Esophagus squamous epithelium (tissue), 5 donors: ENCODE measurements at places on chromosomes 12 and 14.

GRCh38 chr14:80117876-80118275 is 93.4 kb downstream of the DIO2 start:
- DNase-seq: no peak

DNA sequence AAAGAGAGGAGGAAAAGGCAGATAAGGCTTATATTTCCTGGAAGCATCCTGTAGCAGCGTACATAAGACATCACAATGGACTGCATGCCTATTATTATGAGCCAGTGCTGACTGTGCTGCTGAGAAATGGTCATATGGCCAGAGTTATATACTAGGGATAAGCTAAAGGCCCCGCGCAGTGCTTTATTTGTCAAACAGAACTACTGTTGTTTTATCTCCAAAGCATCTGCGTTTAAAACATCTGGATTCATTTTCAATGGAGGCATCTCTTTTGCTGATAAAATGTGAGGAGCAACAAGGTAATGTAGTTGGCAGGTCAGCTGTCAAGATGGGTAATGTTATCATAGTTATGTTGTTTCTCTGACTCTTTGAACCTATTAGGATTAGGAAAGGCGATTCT is 28.0 kb upstream of the LMNTD1 start:
- no peak for DNase-seq

DNA sequence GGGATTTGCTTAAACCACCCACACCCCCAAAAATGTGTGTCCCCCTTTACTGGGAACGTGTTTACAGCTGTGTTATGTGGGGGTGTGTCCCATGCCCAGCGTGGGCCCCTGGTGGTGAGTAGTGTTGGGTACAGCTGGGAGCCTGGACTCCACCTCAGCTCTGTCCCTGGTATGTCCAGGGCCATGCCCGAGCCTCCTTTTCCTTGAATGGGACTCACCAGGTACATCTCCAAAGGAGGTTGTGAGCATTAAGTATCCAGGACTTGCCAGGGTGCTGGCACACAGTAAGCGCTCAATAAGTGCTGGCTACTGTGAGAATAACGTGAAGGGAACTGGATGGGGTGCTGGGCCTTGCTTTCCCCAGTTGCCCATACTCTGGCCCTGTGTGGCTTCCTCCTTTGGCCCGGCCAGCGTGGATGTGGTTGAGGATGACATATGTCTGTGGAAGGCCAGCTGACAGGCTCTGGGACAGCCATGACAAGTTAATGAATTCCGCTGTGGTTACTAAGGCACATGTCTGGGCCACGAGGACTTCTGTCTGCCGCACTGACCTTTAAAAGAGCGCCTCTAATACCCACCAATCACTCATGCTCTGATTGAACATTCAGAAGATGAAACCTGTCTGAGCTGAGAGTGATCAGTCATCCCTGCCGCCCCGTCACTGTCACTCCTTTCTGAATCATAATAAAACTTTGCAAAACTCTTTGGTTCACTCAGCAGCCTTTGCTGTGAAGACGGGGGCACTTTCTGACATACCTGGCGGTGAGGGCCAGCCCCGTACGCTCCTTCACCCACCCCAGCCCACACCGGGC is 74.7 kb downstream of the DIO3 start:
- no peak for DNase-seq

DNA sequence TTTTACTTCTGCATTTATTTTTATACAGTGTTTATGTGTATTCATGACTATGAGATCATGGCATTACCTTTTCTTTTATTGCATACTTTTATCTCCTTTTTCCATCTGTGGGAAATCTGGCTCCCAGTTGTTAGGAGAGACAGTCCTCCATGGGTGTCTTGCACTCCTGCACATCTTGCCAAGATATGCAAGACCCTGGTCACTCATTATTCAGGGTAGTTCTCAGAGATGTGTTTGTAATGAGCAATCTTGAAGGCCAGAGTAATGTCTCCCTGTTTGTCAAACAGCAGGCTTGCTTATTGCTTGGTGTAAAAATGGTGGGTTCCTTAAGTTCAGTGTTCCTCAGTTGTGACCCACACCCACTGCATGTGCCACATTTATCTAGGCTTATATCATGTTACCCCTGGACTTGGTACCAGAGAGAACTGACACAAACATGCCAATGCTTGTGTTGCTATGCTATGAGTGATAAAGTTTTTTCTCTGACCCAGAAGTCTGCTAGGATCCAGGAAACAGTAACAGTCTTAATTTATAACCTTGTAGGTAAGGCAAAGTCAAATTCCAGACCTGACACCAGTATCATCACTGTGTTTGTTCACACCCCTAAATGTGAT is 36.8 kb downstream of the PPHLN1 start:
- DNase-seq: no peak

GRCh38 chr12:16472631-16473030 is 125.2 kb downstream of the MGST1 start:
- DNase-seq: no peak

GRCh38 chr12:116400636-116401372 is 123.3 kb upstream of the MED13L start:
- no peak for DNase-seq

DNA sequence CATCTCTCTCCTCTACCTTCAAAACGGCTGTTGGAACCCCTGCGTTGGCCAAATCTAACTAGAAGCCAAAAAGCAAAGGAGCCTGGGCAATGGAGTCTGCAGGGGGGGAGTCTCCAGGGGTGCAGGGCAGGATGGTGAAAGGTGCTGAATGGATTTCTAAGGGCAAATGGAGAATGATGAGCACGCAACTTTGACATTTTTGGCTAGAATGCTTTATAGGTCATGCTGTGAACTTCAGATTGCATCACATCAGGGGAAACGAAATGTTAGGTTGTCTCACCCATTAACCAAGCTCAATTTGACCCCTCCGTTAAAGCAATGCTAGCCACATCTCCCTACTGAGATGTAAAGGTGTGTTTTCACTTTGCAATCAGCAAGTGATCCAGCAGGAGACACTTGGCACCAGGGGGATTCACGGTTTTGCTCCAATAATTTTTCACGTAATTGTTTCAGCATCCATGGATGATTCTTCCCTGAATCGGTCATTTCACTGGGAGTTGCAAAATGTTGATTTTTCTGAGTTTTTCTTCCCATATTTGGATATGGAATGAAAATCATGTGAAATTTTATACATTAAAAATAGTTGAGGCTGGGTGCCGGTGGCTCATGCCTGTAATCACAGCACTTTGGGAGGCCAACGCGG is 78.0 kb upstream of the MDM1 start:
- DNase-seq: no peak

DNA sequence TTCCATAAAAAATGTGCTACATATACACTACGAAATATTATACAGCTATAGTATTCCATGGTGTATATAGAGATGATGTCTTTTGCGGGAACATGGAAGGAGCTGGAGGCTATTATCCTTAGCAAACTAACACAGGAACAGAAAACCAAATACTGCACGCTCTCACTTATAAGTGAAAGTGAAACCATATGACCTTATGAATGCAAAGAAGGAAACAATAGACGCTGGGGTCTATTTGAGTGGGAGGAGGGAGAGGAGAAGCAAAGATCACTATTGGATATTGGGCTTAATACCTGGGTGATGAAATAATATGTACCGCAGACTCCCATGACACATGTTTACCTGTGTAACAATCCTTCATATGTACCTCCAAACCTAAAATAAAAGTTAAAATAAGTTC is 142.8 kb downstream of the LRFN5 start:
- no peak for DNase-seq

DNA sequence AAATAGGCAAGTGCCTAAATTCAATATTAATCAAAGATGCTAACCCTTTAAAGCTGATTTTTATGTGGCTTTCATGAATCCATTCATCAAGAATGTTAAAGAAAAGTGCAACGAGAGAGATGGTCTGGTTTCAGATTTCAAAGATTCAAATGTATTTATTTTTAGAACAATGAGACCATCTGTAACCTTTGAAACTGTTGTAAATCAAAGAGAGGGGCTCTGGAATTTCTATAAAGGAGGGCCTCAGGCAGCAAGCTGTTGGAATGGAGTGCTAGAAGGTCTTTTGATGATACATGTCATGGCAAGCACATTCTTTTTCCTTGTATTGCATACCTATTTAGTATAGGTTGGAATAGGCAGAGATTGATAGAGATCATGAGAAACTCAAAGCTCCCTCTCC is 433.0 kb downstream of the LRIG3 start:
- no peak for DNase-seq

GRCh38 chr12:94010307-94010706 is 138.1 kb upstream of the PLXNC1 start:
- DNase-seq: no peak

- no peak for DNase-seq
Measured at GRCh38 chr14:82122655-82123054, 589.0 kb upstream of the SEL1L start.

GRCh38 chr14:96118391-96118790 is 79.2 kb downstream of the C14orf132 start:
- DNase-seq: no peak

- no peak for DNase-seq
Measured at GRCh38 chr12:48832321-48833060, 14.2 kb downstream of the CACNB3 start.

GRCh38 chr12:38427442-38427841 is 110.9 kb downstream of the ALG10B start:
- DNase-seq: no peak

DNA sequence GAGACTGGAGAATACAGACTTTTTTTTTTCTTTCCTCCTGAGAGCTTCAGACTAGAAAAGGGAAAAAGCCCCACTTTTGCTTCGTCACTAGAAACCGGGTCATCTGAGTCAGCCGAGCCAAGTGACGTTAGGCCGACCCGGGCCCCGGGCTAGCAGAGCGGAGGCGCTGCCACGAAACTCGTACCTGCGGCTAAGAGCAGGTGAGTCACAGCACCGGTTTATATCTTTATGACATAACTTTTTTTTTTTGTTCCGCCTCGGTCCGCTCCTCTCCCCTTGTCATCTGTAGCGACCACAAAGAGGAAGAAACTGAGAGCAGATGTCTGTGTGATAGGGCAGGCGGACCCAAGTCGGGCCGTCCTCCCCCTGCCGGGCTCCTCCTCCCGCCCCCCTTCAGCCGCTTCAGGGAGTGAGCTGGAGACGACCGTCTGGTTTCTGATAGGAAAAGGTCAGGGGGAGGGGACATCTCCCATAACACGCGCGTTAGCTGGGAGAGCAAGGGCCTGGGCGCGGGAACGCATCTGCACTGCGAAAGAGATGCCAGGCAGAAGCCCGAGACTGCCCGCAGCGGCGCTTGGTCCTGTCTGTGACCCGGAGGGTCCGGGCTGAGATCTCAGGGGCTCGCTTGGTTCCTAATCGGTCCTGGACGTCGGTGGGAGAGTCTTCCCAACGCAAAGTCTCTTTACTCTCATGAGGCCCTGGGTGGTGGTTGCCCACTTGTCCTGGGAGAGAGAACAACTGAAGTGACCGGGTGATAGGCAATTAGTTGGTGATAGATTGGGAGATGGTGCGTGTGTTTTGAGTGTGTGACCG is 586 bp downstream of the TTC6 start:
- no peak for DNase-seq

GRCh38 chr12:59859171-59859510 is 263.3 kb downstream of the SLC16A7 start:
- no peak for DNase-seq

GRCh38 chr12:93663006-93663728 is 14.0 kb upstream of the CRADD start:
- no peak for DNase-seq

GRCh38 chr14:32374155-32374554 is 45.1 kb downstream of the AKAP6 start:
- no peak for DNase-seq

DNA sequence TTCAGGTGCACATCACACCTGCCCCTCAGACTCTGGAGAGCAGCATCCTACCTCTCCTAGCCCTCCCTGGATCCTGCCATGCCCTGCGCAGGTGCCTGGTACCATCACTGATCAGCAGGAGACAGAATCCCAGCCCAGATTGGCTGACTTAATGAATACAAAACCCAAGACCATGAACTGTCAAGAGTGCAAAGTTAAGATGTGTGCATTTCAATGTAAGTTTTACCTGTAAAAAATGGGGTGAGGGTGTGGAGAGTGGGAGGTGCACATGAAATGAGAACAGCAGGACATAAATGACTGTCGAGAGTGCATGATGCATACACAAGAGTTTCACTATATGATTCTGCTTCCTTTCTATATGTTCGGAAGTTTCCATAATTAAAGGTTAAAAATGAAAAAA is 57.9 kb upstream of the GPR68 start:
- DNase-seq: no peak

- peak; percentile 41 for DNase-seq
Measured at GRCh38 chr12:630656-631632, 32.3 kb downstream of the NINJ2 start.

- no peak for DNase-seq
Measured at GRCh38 chr12:112549031-112549430, 130.3 kb downstream of the PTPN11 start.

GRCh38 chr12:48779869-48780268 is 9.0 kb downstream of the ADCY6 start:
- no peak for DNase-seq

DNA sequence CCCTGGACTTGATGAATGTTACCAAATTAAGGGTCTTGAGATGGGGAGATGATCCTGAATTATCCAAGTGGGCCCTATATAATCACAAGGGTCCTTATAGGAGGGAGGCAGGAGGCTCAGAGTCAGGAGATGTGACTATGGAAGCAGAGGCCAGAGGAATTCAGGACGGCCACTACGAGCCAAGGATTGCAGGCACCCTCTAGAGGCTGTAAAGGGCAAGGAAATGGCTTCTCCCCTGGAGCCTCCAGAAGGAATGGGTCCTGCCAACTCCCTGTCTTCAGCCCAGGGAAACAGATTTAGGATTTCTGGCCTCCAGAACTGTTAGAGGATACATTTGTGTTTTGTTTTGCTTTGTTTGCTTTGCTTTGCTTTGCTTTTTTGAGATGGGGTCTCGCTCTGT is 8.8 kb downstream of the BDKRB1 start:
- DNase-seq: no peak

DNA sequence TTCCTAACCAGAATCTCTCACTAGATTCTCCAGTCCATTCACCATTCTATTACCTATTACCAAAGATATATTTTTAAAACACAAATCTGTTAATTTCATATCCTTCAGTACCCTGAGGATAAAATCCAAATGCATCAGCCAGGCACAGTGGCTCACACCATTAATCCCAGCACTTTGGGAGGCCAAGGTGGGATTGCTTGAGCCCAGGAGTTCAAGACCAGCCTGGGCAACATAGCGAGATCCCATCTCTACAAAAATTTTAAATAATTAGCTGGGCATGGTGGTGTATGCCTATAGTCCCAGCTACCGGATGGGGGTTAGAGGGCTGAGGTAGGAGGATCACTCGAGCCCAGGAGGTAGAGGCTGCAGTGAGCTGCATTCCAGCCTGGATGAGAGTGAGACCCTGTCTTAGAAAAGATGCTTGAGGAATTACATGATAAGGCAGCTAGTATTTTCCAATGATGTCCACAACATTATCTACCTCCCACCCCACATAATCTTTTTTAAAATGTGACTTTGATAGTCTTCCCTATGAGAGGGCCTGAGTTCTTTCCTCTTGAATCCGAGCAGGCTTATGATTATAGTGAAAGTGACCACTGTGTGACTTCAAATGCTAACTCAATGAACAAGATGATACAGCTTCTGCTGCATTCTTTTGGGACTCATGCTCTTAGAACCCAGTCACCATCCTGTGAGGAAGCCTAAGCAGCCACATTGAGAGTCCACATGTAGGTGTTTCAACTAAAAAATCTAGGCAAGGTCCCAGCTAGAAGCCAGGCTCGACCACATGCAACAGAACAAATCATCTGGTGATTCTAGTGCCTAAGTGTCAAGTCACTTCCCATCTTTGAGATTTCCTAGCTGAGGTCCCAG is 18.0 kb downstream of the HECTD1 start:
- no peak for DNase-seq

- DNase-seq: no peak
Measured at GRCh38 chr12:106696681-106697417, 77.6 kb upstream of the RIC8B start.

GRCh38 chr12:124389138-124389724 is 94.3 kb downstream of the RFLNA start:
- no peak for DNase-seq
